ENCODE measurements at places on chromosomes 13 and 19.

- no peak for DNase-seq
Measured at GRCh38 chr19:40623403-40624251, 22.5 kb downstream of the LTBP4 start.

DNA sequence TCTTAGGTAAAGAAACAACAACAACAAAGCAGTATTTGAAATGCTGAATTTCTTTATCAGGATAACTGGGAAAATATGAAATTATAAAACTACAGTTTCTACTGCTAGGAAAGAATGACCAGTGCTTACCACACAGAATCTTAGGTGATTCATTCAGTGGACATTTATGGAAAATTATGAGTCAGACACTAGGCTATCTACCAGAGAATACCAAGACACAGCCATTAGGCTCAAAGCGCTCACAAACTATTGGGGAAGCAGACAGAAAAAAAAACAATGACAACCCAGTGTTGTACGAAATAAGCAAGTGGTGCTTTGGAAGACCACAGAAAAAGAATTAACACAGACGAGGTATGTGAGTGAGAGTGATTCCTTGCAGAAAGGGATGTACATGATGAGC lies 1019.5 kb downstream of the PCDH9 start:
- DNase-seq = no peak

DNA sequence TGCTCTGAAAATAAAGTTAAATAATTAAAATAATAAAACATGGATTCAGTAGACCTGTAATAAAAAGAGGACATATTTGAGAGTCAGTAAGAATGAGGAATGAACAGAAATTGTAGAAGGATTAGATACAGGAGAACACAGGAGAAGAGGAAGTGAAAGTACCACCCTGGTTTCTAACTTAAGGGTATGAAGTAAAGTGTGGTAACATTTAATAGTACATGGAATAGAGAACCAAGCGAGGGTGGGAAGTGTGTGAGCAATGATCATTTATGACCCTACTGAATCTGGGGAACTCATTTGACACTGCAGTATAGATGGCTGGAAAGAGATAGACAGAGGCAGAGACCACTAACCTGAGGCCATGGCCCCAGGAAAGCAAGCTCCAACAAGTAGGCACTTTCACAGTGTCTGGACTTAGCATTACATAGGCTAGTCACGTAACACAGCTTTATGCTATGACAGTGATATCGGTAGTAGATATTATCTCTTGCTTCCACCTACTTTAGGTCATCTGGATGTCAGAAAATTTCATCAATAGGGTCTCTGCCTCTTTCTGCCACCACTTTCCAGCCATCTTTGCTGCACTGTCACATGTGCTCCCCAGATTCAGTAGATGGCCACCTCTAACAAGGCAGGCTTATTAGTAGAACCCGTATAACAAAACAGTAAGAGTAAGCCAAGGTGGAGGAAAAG lies 633.9 kb upstream of the MIR17HG start:
- no peak for DNase-seq

DNA sequence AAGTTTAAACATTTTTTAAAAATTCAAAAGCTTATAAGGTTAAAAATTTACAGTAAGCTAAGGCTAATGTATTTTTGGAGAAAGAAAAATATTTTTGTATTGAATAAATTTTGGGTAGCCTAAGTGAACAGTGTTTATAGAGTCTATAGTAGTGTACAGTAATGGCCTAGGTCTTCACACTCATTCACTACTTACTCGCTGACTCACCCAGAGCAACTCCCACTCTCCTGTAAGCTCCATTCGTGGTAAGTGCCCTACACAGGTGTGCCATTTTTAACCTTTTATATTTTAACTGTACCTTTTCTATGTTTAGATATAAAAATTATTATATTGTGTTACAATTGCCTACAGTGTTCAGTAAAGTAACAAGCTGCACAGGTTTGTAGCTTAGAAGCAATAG lies 96.6 kb upstream of the FREM2 start:
- DNase-seq = no peak

GRCh38 chr13:65453982-65454381 lies 1776.2 kb downstream of the PCDH9 start:
- DNase-seq = no peak

DNA sequence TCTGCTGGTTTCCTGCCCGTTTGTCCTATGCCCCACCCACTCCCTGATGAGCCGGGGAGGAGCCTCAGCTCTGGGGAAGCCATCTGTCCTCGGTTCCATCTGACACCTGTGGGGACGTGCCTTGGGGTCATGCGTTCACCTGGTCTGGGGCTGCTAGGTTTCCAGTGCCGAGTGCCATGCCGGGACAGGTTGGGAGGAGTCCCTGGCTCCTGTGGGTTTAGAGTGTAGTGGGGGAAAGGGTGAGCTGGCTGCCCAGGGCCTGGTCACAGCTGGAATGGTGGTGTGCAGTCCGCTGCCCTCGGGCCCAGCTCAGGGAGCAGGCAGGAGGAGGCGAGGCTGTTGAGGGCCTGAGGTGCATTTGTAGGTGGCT lies 2.5 kb downstream of the KDM4B start:
- no peak for DNase-seq

DNA sequence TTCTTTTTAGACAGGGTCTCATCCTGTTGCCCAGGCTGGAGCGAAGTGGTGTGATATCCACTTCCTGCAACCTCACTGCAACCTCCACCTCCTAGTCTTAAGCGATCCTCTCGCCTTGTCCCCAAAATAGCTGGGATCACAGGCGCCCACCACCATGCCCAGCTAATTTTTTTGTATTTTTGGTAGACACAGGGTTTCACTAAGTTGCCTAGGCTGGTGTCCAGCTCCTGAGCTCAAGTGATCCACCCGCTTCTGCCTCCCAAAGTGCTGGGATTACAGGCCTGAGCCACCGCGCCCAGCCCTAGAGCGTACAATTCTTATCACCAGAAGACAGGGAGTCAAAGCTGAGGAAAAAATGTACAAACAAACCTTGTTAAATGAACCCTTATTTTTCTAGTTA lies 4.5 kb upstream of the ELOF1 start:
- DNase-seq = no peak

Measured in dorsolateral prefrontal cortex (tissue), 122 donors.